ENCODE measurements at places on chromosomes 5 and 9.
A peak's percentile ranks its signal among the peaks of the same experiment; 100 is the strongest.

DNA sequence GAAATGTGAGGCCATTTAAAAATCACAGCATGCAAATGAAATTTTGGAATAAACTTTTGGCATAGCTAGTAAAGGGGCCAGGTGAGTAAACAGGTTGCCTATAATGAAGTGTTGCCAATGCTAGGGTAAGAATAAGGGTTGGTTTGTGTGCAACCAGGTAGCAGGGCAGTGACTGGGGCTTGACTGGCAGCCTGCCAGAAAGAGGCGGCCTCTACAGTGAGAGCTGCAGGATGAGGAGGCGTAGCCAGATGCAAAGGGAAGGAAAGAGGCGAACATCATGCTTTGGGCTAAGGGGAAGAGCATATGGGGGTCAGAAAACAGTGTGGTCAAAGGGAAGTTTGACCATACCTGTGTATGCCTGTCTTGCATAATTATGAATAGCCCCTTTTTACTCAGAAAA lies 70.6 kb downstream of the MAST4 start:
- DNase-seq: no peak

DNA sequence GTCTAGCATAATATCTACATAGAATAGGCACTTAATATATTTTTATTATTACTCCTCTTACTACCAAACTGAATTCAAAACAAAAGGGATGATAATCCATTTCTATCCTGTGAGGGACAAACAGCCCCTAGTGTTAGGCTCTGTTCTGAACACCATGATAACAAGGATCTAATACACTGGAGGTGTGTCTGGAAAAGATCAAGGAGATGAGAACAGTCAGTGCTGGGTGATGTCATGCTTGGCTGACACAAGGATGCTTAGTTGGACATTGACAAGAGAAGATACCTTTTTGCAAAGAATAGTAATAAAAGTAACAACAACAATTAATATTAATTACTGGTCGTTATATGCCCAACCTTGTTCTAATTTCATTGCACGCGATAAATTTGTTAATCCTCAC lies 458.7 kb downstream of the EBF1 start:
- DNase-seq: no peak

DNA sequence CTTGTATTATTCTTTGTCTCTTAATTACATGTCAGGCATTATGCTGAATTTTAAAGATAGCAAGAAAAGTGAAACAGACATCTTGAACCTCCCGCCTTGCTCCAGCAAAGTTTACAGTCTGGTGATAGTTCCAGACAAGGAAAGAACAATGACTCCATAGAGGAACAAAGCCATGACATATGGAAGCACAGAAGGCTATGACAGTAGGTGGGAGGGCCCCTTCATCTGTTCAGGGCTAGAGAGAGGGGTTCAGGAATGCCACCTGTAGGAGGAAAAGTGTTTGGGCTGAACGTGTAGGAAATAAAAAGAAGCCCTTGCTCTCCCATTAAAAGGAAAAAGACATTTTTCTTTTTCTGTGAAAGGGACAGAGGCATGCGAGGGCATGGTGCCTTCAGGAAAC lies 315.6 kb downstream of the TRIM32 start:
- no peak for DNase-seq

- no peak for DNase-seq
Observed at GRCh38 chr9:752201-752600, 89.3 kb upstream of the DMRT1 start.

GRCh38 chr9:117116084-117116483 lies 298.8 kb downstream of the ASTN2 start:
- DNase-seq: no peak

DNA sequence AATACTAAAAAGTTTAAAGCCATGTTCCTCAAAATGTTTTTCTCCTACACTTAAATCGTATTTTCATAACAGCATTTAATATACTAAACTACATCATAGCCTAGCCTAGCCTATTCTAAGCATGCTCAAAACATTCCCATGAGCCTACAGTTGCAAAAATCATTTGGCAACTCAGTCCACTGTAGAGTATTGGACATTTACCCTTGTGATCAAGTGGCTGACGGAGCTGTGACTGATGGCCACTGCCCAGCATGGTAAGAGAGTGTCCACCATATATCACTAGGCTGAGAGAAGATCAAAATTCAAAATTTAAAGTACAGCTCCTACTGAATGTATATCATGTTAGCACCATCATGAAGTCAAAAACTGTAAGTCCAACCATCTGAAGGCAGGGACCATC lies 30.9 kb downstream of the SEMA5A start:
- DNase-seq: no peak

GRCh38 chr9:136172412-136173079 lies 32.4 kb downstream of the LHX3 start:
- DNase-seq: no peak

GRCh38 chr5:132427281-132428146 lies 58.0 kb downstream of the SLC22A5 start:
- peak; percentile 66 for DNase-seq

DNA sequence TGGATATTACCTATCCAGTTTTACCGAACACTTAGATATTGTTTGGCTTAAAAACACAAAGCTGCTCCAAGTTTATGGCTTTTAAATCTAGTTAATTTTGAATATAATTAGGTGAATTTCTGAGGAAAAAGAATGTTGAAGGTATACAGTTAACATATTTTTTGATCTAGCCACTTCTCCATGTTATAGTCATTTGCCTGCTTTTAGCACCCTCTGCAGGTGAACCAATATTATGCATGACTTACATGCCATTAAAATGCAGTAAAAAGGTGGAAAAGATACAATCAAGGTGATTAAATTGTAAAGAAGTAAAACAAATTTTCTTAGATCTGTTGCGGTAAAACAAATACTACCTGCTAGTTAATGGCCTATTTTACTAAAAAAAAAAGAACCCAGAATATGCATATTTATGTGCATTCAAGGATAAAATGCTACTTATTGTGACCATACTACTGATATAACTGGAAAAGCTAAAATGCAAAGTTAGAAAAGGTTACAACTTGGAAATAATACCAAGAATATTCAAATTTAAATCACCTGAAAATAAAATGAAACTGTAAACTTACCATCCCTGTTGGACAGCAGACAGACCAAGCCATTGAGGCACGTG lies 132.1 kb downstream of the AP3B1 start:
- DNase-seq: no peak

GRCh38 chr5:106171708-106172107 lies 1499.0 kb downstream of the EFNA5 start:
- no peak for DNase-seq
